ENCODE measurements at places on chromosomes 2 and 18.

GRCh38 chr2:102782933-102783332 lies 21.1 kb downstream of the TMEM182 start:
- DNase-seq: no peak

DNA sequence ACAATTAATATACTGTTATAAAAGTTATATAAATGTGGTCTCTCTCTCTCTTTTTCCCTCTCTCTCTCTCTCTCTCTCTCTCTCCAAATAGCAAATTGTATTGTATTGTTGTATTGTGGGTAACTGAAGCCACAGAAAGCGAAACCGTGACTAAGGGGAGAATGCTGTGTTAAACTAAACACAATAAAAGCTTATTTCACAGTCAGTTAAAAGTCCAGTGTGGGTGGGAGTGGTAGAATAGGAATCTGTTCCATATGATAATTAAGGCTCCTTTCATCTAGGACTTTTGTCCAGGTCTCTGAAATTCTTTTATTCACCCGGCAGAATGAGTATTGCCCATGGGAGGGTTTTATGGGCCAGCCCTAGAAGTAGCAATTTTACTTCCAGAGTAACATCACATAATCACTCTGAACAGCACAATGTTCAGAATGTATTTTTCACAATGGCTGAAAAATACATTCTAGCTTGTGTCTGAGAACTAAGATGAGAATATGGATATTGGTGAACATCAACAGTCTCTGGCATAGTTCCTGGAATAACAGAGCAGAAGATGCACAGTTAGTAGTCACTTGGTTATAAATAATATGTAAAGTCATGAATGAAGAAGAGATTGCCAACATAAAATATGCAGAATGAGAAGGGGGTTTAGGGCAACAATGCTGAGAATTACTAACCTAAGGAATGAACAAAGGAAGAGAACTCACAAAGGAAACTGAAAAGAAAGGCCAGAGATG lies 399.1 kb downstream of the PLCL1 start:
- no peak for DNase-seq

DNA sequence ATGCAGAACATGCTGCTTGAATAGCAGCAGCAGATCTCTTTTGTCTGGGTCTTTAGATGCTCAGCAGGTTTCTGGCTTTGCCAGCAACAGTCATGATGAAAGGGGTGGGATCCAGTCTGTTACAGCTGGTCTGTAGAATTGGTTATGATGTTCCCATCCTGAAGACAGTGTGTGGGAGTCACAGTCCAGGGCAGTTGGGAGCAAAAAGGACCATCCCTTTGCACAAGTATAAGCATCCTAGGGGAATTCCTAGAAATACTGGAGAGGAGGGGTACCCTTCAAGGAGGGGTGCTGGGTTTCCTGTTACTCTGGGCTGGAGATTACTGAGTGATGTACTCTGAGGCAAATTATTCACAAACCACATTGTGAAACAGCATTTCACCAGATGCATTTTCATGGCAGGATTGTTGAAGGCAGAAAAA lies 119.9 kb upstream of the RND3 start:
- DNase-seq: no peak

DNA sequence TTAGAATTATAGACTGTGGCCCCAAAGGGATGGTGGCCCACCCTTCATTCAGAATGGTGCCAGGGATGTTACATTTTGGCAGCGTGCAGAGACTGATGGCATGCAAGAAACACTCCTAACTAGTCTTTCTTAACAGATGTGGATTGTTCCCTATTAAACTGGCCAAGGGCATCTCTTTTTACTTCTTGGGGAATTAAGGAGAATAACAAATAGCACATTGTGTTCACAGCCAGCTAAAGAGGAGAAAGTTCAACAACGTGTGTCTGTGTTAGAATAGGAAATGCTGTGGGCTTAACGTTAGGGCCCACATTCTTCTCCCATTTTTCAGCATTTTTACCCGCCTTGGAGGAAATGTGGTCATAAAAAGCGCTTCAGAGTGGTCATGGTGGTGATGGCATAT lies 404.8 kb downstream of the CDH2 start:
- no peak for DNase-seq

GRCh38 chr2:18536100-18536499 lies 24.4 kb downstream of the RDH14 start:
- no peak for DNase-seq

DNA sequence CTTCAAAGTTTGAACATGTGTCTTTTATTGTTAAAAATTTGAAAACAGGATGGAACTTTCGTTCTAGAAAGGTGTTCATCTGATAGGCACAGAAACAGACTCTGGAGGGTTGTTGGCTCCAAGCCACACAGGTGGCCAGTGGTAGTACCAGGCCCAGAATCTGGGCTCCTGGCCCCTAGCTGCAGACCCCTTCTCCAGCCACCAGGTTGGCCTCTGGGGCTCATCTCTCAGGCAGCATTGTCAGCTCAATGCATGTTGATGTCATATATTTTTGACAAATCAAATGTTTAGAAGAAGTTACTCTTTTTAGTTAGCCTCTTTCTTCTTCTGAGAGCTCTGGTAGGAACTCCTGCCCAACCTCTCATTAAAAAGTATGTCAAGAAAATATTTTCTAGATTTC lies 34.5 kb upstream of the CHRNA1 start:
- DNase-seq: no peak

- DNase-seq: no peak
Measured at GRCh38 chr2:84022810-84023431, 436.2 kb downstream of the SUCLG1 start.

GRCh38 chr2:239433777-239434403 lies 33.1 kb upstream of the HDAC4 start:
- DNase-seq: no peak

DNA sequence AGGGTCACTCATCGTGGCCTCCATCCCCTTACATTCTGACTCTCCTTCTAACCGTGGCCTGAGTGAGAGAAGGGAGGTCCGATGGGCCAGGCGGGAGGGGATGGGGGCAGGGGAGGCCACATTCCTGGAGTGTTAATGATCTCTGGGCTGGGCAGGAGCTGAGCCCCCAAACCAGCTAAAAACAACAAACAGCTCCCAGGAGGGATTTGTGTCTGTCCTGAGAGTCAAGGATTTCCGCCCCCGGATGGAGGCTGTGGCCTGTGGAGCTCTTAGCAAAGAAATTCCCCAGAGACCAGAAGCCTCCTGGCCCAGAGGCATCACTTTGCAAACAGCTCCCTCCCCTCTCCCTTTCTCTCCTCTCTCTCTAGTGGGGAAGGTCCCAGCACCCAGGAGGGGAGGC lies 23.5 kb downstream of the EMX1 start:
- no peak for DNase-seq

GRCh38 chr2:63651356-63651755 lies 62.6 kb downstream of the MDH1 start:
- DNase-seq: no peak
